ENCODE measurements at places on chromosomes 11 and 22. TPM values are rescaled to one million over a fixed set of nuclear protein-coding genes. Genes with fewer than 3 reads are reported as not detected.

- no peak for DNase-seq
These were observed 413.7 kb downstream of the TMEM135 start for GRCh38 chr11:87451395-87451794.

ROBO4 gene
- 9.6 TPM for total RNA-seq

- DNase-seq = no peak
These were observed 6.2 kb downstream of the ZDHHC8 start for GRCh38 chr22:20137671-20138416.

- no peak for DNase-seq
These were observed 70.7 kb upstream of the CCDC179 start for GRCh38 chr11:22930816-22931594.

INS gene
- total RNA-seq = not detected

DNA sequence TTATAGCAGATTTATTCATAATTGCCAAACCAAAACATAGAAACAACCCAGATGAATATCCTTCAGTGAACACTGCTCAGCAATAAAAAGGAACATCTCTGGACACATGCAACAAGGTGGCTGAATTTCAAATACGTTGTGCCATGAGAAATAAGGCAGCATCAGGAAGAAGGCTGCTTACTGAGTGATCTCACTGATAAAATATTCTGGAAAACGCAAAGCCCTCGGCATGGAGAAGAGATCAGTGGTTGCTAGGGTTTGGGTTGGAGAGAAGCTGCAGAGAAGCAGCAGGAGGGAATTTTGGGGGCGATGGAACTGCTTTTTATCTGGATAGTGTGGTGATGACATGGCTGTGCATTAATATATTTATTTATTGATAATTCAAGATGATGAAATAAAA is 11.0 kb upstream of the SHANK2 start:
- DNase-seq = peak; percentile 4

Data from RPMI7951 (cell line).